ENCODE measurements at places on chromosomes 4 and X. TPM values are rescaled to one million over a fixed set of nuclear protein-coding genes. Genes with fewer than 3 reads are reported as not detected.

The PTCHD1 gene
- total RNA-seq, result 0.18 TPM

The S100P gene
- total RNA-seq, result not detected

The SSX1 gene
- total RNA-seq, result not detected

- DNase-seq, result no peak
These were observed 21.7 kb downstream of the KIAA0232 start for GRCh38 chr4:6804082-6804752.

- no peak for DNase-seq
These were observed 3.0 kb downstream of the FAM184B start for GRCh38 chr4:17778431-17778830.

DNA sequence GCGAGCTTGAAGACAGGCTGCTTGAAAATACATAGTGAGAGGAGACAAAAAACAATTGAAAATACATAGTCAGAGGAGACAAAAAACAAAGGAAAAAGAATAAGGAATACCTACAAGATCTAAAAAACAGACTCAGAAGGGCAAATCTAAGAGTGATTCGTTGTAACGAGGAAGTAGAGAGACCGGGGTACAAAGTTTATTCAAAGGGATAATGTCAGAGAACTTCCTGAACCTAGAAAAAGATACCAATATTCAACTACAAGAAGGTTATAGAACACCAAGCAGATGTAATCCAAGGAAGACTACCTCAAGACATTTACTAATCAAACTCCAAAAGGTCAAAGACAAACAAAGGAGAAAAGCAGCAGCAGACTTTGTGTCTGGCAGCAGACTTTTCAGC, 165.6 kb downstream of the NEK1 start:
- DNase-seq, result no peak

GRCh38 chrX:65576160-65576559, 41.6 kb upstream of the LAS1L start:
- no peak for DNase-seq

The GAGE13 gene
- 12.3 TPM for total RNA-seq

The NIPAL1 gene
- 0.54 TPM for total RNA-seq

GRCh38 chr4:38241541-38241940, 281.3 kb downstream of the PTTG2 start:
- peak; percentile 30 for DNase-seq

The BGN gene
- 5.7 TPM for total RNA-seq

The FGF2 gene
- 4.2 TPM for total RNA-seq

DNA sequence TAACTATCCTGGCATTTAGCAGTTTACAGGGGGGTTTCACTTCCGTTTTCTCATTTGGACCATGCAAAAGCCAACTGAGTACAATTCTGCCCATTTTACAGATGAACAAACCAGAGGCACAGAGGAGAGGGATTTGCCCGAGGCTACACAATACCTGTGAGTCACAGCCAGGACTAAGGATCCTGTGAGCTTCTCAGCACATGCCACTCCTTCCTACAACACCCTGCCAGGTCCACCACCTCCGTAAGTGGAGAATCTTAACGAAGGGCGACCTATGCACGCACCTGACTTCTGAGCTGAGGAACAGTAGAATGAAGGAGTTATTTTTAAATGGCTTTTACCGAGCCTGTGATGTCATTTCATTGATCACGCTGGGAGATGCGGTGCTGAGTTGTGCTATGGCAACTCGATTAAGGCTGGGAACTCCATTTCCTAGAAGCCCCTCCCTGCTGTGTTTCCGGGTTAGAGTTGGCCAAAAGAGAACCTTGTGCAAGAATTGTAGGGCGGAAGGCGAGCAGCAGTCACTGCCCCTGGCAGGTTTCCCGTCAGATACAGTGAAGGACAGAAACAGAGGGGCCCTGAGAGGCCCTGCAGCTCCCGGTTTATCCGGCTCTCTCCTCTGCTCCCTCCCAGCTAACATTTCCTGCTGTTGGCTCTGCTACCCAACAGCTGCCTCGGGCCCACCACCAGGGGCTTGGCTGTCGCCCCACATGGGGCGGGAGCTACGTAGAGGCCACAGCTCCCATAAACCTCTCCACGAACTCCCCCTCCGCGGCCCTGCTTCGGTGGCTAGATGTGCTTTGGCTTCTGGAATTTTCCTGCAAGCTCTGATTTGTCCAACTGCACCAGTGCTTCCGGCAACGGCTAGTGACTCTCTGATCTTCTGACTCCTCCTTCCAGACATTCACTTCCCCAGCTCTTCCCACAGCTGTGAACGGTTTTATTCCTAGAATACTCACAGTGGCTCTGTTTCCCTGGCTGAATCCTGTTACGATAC, 75.1 kb upstream of the USP9X start:
- peak; percentile 74 for DNase-seq

- DNase-seq, result peak; percentile 61
These were observed 24.3 kb downstream of the SHROOM3 start for GRCh38 chr4:76459291-76459723.

- no peak for DNase-seq
These were observed 170.9 kb downstream of the FRMPD4 start for GRCh38 chrX:12309040-12309743.

The LDB2 gene
- total RNA-seq, result 4.6 TPM

- DNase-seq, result no peak
These were observed 3.2 kb downstream of the DGKQ start for GRCh38 chr4:970046-970745.

GRCh38 chrX:23185951-23186350, 148.7 kb upstream of the PTCHD1 start:
- no peak for DNase-seq

DNA sequence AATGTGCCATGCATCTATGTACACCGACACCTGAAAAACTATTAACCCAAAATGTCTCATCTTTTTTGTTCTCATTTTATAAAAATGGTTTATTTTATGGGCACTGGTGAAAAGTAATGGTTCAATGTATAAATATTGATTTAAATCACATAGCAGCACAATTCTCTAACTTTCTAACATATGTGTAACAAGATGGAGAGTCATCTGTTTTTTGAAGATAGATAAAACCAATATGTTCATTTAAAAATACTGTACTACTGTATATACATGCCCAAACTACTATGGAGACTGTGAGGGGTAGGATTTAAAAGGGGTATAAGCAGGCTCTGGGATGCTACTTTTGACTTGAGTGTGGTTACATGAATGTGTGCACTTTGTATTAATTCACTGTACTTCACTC, 67.6 kb downstream of the GLRA3 start:
- DNase-seq, result no peak

DNA sequence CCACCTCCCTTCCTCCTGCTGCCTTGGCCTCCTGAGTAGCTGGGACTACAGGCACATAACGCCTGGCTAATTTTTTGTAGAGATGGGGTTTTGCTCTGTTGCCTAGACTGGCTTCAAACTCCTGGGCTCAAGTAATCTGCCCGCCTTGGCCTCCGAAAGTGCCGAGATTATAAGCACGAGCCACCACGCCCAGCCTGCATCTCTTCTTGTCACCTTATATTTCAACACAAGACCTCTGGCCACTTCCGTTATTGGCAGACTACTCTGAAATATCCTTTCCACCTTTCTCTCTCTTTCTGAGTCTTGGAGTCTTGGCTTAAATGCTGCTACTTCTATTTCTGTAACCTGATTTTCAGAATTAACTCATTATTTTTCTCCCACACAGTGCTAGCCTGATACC, 5.6 kb downstream of the KIAA0232 start:
- no peak for DNase-seq

GRCh38 chrX:17993062-17993461, 132.0 kb upstream of the RAI2 start:
- DNase-seq, result no peak

DNA sequence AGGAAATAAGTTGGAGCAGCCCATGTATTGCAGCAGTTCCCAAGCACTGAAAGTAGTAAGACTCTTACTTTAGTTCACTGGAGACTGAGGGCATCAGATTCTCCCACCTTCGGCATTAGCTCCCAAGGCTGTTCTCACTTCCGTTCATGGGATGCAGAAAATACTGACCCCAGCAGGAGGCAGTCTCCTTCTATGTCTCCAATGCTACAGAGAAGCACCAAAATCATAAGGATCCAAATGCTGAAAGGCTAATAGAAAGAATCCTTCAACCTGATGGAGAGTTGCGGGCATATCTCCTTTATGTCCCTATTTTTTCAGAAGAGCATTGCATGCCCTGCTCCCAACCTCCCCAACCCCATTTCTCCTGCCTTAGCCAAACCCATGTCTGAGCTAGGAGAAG, 32.4 kb downstream of the ADH7 start:
- no peak for DNase-seq

The DDX3X gene
- total RNA-seq, result 219 TPM
